ENCODE measurements at places on chromosomes 5 and 9.

DNA sequence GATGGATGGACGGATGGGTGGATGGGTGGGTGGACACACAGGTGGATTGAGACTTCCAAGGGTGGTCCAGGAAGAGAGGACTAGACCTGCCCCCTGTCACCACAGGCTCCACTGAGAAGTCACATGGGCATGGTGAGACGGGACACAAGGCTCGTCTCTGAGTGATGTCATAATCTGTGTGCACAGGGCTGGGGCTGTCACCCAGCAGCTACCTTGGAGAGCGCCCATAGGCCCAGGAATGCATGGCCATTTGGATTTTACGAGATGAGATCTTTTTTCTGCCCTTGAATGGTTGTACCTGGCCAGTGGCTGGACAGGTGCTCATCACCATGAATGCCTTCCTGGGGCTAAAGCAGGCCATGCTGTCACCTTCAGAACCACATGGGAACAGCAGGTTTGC is 3.1 kb downstream of the OLFM1 start:
- DNase-seq: no peak

DNA sequence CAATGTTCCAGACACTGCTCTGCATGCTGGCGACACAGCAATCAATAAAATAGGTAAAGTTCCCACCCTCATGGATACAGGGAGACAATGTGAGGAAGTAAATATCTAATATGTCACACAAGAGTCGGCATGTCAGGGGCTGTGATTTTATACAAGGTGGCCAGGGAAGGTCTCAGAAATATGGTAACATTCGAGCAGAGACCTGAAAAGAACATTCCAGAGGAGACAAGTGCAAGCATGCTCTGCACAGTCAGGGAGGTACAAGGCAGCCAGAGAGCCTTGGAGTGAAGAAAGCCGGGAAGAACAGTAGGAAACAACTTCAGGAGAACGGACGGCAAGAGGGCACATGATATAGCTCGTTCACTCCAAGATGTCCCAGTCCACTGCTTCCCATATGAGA is 89.2 kb upstream of the ZNF462 start:
- no peak for DNase-seq

DNA sequence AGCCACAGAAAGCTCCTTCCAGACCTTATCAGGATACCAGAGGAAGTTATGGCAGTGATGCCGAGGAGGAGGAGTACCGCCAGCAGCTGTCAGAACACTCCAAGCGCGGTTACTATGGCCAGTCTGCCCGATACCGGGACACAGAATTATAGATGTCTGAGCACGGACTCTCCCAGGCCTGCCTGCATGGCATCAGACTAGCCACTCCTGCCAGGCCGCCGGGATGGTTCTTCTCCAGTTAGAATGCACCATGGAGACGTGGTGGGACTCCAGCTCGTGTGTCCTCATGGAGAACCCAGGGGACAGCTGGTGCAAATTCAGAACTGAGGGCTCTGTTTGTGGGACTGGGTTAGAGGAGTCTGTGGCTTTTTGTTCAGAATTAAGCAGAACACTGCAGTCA is 70.8 kb upstream of the ENTREP1 start:
- DNase-seq: no peak

GRCh38 chr5:120538644-120539043 is 74.5 kb downstream of the PRR16 start:
- no peak for DNase-seq

GRCh38 chr9:129416821-129417539 is 203.9 kb downstream of the C9orf50 start:
- peak; percentile 65 for DNase-seq

DNA sequence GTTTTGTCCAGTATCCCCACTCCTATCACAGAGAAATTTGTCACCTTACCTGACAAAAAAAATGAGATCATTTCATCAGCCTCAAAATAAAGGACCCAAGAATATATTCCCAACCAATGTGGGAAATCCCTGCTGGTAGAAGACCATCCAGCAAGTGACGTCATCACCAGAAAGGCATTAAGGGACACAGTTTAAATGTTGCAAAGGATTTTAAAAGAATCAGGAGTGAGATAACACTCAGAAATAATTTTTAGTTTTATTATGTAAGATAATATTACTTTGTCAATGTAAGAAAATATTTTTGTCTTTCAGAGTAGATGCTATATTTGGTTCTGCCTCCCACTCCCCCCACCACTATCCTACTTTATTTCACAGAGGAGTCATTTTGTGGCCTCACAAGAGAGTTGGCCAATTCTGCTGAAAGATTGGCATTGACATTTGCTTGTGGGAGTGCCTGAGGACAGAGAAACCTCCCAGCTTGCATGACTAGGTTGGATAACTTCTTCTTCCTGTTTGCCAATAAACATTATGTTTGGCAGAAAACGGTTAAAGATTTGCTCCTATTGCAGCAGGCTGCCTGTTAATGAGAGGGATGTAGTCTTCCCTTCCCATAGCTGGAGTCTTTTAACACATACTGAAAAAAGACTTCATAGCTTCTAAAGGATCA is 288.6 kb upstream of the DAB2 start:
- DNase-seq: no peak

GRCh38 chr9:29740518-29740917 is 2167.2 kb upstream of the C9orf72 start:
- no peak for DNase-seq

- DNase-seq: no peak
Measured at GRCh38 chr9:99474186-99474585, 252.1 kb downstream of the SEC61B start.

DNA sequence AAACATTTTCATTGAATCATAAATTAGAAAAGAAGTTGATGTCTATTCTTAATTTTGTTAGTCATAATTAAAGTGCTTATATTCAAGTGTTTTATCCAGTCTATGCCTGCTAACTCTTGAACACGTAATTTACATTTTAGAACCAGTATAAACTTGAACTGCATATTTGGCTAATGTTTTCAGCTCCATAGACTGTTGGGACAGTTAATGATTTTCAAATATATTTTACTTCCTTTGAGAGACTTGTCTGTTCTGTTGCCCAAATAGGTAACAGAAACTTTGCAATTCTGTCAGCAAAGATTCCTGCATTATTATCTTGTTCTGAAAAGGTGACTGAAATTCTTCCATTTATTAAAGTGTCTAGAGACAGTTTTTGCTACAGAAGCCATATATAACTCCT is 7.8 kb downstream of the ITGA2 start:
- DNase-seq: no peak

- DNase-seq: no peak
Measured at GRCh38 chr5:58043032-58043945, 416.6 kb downstream of the PLK2 start.

DNA sequence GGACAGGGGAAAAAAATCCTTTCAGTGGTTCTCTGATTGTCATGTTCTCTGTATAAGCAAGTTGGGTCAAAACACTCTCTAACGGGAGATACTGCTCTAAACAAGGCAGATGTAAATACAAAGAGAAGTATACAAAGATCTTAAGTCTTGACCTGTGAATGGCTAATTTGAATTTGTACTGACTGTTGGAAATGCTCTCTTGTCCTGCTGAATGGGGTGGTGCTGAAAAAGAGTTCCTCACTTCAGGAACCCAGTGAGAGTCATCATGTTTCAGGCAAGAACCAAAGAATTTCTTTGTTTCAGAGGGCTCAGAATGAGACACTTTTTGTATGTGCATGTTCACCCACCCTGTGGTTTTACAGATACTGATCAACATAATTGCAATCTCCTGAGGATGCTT is 461.0 kb downstream of the NR2F1-AS1 start:
- DNase-seq: no peak

DNA sequence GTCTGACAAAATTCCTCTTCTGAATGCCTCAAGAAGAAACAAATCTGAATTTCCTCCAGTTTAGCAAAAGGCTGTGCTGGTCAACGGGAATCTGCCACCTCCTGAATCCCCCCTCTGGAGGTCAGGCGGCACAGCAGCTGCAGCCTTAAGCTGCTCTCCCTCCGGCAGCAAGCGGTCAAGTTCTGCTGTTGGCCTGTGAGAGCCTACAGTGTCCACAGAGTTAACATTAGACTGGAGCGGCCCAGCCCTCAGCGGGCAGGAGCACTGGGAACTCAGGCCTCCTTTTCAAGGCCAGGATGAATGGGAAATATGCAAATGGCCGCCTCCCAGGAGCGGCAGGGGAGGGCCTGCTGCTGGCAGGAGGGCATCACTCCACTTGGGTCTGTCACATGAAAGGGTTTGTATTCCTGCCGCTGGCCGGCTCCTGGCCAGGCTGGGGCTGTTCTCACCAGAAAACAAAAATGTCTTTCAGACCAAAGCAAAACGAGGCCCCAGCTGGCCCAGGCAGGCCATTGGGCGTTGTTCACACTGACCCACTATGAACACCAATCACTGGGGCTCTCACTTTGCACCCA is 8.2 kb downstream of the ACSL6 start:
- no peak for DNase-seq

- DNase-seq: no peak
Measured at GRCh38 chr5:93578813-93579691, 2.0 kb downstream of the NR2F1-AS1 start.

- no peak for DNase-seq
Measured at GRCh38 chr9:76744336-76744735, 19.9 kb upstream of the PCA3 start.

DNA sequence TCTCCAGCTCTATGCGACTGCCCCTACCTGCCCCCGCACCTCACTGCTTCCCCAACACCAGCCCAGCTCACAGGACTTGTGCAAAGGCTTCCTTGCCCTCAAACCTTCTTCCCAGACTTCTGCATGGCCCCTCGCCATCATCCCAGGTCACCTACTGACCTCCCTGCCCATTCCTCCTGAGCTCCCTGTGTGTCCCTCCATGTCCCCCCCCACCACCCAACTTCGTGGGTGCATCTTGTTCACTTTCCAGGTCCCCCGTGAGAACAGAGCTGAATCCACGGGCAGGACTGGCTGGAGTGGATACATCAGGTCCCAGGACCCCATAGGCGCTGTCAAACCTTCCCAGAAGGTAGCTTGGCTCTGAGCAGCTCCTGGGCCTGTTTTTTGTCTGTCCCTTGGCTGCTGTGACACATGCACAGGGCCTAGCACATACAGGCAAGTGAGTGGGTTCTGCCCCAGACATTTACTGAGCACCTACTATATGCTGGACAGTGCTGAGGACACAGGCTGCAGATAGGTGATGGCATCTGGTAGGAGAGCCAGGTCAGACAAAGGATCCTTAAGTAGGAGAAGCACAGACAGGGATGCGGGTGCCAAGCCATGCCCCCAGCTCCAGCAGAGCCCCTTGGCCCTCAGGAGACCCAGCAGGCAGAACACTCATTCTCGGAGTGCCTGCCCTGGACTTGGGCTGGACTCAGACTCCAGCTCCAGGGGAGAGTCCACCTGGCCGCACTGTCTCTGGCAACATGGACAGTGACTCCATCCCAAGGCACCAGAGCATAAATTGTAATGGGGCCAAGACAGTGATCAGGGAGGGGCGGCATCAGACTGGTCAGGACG is 15.0 kb downstream of the NINJ1 start:
- DNase-seq: no peak

DNA sequence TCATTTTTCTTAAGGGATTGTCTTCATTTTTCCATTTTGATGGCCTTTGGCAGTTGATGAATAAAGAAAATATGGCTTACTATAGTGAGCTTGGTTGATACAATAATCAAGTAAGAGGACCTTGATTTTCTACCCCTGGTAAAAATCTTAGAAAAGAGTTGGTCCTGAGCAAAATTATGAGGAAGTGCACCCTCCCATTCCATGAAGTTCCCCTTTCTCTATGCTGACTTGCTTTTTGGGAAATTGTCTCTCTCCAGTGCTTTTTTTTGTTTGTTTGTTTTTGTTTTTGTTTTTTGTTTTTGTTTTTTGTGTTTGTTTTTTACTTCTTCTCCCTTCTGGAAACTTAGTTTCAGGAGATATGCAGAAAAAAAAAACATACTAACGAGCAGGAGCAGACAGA is 449.2 kb upstream of the ACTBL2 start:
- DNase-seq: no peak

DNA sequence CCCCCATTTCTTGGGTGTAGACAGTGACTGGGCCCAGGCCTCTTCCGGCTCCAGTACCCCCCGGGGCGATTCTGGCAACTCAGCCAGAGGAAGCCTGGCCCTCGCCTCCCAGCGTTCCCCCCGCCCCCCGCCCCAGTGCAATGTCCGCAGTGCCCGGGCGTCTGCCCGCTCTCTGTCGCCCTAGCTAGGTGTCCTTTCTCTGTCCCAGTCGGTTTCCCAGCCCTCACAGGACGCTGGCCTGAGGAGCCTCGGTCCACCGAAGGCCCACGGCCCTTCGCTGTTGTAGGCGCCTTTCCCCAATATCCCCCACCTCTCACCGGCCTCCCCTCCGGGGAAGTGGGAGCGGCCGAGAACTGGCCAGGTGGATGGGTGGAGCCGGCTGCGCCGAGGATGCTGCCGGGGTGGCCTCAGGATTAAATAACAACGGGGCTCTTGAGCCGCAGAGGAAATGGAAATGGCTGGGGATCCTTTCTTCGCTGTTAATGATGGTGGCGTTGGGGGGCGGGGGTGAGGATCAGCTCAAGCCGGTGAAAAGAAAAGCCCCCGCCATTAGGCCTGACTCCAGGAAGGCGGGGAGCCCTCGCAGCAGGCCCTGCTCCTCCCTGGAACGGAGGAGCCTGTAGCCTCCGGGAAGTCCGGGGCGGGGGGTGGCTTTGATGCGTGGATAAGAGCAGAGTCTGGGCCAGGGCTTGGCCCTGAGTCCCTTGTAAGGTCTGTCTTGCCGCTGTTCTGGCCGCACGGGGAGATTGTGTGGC is 1.1 kb upstream of the SPRY4 start:
- peak; percentile 21 for DNase-seq

DNA sequence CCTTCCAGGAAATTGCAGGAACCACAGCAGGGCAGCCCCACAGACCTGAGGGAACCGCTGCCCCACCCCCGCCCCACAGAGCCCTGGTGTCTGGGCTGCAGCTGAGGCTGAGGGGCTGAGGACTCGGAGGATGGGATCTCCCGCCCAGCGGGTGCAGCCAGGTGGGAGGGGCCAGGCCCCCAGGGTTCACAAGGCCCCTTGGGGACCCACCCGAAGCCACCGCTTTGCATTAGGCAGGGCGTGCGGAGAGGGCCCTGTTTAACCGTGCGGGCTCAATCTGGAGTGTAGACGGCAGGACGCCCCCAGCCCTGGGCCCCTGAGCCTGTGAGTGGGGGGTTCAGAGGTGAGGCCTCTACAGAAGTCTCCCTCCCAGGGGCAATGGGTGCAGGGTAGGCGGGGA is 10.8 kb downstream of the NOTCH1 start:
- DNase-seq: no peak
